ENCODE measurements at places on chromosomes 11 and 22.

GRCh38 chr22:28703436-28703835, 23.8 kb upstream of the TTC28 start:
- no peak for DNase-seq

GRCh38 chr11:30811226-30811755, 225.1 kb upstream of the MPPED2 start:
- no peak for DNase-seq

DNA sequence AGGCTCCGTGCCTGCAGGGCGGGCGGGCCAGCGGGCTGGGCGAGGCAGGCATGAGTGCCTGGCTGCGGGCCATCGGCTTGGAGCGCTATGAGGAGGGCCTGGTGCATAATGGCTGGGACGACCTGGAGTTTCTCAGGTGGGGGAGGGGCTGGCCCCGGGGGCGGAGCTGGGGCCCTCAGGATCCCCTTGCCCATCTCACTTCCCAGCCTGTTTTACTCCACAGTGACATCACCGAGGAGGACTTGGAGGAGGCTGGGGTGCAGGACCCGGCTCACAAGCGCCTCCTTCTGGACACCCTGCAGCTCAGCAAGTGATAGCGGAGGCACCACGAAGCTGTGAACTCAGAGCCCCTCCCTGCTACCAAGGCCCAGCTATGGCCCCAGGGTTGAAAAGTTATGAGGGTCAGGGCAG, 5.9 kb downstream of the PHOX2A start:
- peak; percentile 91 for DNase-seq

- no peak for DNase-seq
Observed at GRCh38 chr22:20388200-20388599, 5.8 kb upstream of the ZNF74 start.

DNA sequence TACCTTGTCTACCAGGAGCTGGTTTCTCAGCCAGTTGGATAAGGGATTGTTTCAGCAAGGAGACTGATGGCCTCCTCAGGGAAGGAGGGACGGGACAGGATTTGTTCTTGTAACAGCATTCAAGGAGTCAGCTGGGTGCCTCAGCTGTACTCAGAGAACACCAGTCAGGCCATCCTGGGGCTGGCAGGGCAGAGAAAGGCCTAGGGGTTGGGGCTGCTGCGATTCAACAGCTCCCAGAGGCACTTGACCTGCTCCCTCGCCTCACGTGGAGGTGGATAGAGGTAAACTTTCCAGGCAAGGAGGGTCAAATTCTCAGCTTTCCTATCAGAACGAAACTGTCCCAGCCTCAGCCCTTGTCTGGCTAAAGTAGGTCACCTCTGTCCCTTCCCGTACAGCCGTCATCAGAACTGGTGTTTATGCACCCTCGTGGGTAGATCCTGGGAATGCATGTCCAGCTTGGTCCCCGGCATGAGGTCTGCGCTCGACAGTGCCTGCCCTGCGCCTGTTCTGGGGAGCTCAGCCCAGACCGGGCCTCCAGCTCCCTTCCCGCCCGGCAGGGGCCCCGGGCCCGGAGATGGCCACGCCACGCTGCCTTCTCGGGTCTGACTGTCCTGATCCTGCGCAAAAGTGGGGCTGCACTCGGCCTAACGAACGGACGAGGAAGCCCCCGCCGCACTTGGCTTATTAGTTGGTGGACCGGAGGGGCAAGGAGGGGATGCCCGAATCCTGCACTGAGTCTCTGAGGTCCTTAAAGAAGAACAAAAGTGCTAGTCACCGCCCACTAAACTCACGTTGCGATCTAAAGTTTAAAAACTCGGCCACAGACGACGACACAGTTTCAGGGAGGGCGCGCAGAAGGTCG, 762 bp upstream of the CCDC134 start:
- peak; percentile 64 for DNase-seq

DNA sequence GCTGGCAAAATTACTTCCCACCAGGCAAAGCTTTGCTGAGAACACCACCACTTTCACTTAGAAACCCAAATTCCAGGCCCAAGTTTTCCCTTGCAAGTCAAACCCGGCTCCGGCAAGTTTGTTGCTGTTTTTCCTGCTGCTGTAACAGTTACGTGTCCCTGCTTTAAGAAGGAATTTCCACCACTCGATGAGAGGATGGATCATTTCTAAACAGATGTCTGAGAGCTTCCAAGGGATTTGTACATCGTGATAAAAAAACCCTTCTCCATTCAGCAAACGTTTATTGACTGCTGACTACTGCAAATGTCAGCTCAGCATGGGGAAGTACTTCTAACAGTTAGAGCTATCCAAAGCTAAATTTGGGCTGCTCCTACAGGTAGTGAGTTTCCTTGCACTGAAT, 19.7 kb downstream of the P2RX3 start:
- no peak for DNase-seq

DNA sequence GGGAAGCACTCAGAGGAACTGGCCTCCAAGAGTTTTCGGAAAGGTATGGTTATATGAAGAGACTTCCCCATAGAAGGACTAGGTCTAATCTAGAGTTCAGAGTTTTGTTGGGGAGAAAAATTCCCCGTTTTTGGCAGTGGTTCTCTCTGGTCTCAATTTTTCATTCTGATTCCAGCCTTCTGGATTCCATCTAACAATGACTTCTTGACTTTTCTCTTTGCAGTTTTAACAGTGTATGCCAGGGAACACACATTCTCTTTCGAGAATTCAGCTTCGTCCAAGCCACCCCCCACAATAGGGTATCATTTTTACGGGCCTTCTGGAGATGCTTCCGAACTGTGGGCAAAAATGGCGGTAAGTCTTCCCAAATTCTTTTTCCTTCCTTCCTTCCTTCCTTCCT, 115.6 kb downstream of the CSTPP1 start:
- DNase-seq: no peak

GRCh38 chr11:114165326-114166230, 106.1 kb downstream of the ZBTB16 start:
- no peak for DNase-seq

- no peak for DNase-seq
Observed at GRCh38 chr11:29750392-29750791, 266.4 kb downstream of the KCNA4 start.

DNA sequence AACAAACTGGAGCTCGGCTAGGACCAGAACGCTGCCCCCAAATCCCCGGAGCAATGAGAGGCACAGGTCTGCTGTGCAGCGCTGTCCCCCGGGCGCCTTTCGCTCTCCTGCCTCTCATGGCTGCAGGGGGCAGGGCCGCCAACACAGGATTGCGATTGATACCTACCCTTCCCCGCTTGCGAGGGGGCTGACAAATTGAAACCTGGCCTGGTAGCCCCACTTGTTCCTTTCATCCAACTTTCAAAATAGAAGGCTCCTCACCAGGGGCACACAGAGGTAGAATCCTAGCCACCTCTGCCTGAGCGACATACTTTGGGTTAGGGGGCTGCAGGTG, 642 bp upstream of the CASTOR1 start:
- DNase-seq: no peak

GRCh38 chr11:31509051-31509428, 382 bp downstream of the IMMP1L start:
- peak; percentile 3 for DNase-seq

GRCh38 chr22:46165977-46166376, 15.7 kb downstream of the PPARA start:
- no peak for DNase-seq

DNA sequence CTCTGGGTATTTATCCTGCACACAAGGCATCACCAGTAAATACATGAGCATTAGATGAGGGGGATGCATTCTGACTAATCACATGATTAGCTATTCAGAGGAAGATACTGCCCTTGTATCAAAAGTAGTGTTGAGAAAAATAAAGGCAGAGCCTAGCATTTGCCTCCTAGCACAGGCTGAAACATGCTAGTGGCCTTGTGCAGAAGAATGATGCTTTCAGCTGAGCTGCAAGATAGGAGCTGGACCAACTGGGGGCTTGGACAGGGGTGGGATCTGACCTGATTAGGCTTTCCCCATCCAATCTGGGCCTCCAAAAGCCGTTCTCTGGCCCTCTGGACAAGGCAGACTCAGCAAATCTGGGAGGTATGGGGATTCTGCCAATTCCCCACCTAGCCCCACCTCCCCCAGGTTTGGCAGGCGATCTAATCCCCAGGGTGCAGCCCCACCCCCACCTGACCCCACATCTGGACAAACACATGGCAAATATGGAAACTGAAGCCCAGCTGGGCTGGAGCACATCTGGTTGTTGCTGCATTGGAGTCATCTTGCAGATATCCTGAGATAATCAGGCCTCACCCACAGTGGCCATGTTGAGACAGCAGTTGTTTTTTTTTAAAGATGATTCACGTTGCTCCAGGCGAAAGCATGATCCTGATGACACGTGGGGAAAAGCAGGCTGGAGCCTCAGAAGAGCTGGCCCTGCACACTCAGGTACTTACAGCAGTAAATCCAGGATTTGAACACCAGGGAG, 4.4 kb upstream of the MISFA start:
- no peak for DNase-seq

DNA sequence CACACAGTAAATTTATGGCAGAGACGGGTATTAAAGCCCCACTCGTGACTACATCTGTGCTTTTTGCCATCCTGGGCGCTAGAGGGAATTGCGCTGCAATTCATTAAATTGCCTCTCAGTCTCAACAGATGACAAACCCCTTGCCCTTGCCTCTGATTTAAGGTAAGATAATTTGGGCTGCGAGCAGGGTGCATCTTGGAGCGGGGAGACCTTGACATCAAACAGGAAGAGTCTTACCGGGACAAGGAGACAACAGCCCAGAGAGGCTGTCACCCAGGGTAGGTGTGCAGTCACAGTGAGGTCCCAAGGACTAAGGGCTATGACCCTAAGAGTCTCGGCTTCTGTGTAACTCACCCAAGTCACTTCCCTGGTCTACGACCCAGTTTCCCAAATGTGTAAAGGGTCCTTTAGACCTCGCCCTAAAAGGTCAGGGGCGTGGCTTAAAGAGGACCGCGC, 449 bp upstream of the TOM1 start:
- no peak for DNase-seq

DNA sequence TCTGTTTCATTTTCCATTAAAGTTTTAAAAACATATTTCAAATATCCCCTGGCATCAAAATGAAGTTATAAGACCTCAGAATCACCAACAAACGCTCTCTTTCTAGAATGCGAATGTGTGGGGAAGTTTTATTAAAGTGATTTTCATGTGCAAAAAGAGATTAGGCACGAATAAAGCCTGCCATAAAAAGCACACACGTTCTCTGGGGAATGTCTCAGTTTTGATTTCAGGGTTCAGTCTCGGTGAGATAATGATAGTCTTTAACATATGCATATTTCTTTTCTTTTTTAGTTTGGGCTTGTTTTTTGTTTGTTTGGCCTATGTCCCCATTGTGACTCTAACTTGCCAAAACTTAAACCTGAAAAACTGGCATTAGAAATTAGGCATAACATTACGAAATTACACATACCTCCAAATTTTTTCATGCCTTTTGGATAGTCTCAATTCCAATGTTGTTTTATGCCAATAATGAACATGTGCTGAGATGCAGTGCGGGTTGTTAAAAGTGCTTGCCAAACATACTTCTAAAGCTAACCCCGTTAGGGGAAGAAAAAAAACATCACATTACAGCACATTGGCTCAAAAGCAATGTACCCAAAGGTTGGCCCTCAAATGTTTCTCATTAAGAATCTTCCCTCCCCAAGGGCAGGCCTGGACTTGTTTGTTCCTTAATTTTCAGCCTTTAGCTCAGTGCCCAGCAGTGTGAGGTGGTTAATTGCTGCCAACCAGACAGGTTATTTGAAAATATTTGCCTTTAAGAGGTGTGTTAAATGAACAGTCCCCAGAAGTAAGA, 33.2 kb upstream of the FBLN1 start:
- no peak for DNase-seq
